ENCODE measurements at places on chromosomes 1 and 21. TPM values are rescaled to one million over a fixed set of nuclear protein-coding genes. Genes with fewer than 3 reads are reported as not detected.

Gene RGS18
- total RNA-seq, result 0.75 TPM

Gene LIN9
- 3.8 TPM for total RNA-seq

Gene NTMT2
- total RNA-seq, result not detected

Gene ATP8B2
- 3.8 TPM for total RNA-seq

Gene SLAMF6
- 1.2 TPM for total RNA-seq

Gene NUDT4B
- 0.61 TPM for total RNA-seq

Gene INKA2
- 9.8 TPM for total RNA-seq

Gene HFM1
- 1.2 TPM for total RNA-seq

Gene NPHS2
- total RNA-seq, result not detected

Gene ZFP69
- 4.6 TPM for total RNA-seq

Gene CFHR5
- not detected for total RNA-seq

Gene NR1I3
- total RNA-seq, result not detected

Gene IKBKE
- total RNA-seq, result 9.7 TPM

Gene OR2L3
- total RNA-seq, result not detected

Gene RASSF5
- total RNA-seq, result 5.8 TPM

Gene OR2AK2
- total RNA-seq, result not detected

Gene KRTAP26-1
- total RNA-seq, result not detected

Gene CBR3
- total RNA-seq, result 0.75 TPM

Gene NSUN4
- total RNA-seq, result 20.6 TPM

Gene SLC44A5
- total RNA-seq, result 4.2 TPM

Gene TINAGL1
- 104 TPM for total RNA-seq

Gene TMEM39B
- total RNA-seq, result 9.7 TPM

Gene KIF26B
- 0.14 TPM for total RNA-seq

Measured in mucosa of descending colon (tissue), 3 donors.